ENCODE measurements at places on chromosomes 4 and X.

GRCh38 chrX:71210816-71211215 lies 12.2 kb upstream of the GJB1 start:
- no peak for DNase-seq

DNA sequence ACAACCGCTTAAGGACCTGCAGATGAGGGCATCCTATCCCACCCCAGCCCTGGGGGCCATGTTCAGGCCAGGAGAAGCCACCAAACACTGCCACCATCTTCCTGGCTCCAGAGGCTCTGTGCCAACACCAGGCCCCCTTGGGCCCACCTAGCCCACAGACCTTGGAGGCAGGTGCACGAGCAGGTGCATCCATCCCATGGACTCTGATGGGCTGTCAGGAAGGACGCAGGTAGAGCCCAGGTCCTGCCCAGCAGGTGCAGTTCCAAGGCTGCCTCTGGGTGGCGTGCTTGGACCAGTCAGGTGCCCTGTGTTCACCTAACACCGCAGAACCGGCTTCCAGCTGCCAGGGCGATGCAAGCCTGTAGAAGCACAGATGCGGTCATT lies 22.8 kb upstream of the PDE6B start:
- peak; percentile 82 for DNase-seq

DNA sequence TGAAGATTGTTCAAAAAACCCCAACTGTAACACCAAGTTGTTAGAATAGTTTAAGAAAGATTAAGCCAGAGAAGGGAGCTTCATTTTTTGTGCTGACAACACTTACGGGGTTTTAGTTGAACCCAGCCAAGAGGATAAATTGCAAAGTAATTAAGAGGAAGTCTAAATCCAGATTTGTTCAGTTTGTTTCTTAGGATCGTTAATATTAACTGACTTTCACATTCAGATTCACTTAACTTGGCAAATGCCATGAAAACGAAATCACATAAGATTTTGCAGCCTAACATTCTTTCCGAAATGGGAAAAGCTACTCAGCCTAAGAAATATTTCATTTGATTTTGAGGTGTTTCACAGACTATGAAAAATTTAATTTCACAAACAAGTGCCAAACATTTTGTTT lies 511.3 kb downstream of the TRIML1 start:
- DNase-seq = no peak

GRCh38 chrX:68417651-68418050 lies 15.6 kb downstream of the OPHN1 start:
- DNase-seq = no peak

DNA sequence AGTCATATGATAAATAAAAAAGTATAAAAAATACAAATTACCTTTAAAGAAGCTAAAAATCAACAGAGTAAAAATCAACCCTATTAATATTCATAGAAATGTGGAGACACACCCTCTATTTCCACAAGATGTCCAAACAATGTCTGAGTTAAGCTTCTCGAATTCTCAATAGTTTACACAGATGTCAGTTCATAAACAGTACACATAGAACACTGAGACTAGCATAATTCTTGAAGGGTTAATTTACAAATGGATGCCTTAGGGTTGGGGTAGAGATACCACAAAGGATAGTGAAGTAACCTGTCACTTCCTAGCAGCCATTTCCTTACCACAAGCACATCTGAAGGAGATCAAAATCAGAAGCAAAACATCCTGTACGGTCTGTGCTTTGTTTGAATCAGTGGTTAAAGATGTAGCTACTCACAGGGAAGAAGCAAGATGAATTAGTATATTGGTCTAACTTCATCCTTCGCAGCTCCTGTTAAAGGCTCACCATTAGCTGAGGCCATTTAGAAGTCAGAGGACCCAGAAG lies 2393.9 kb downstream of the ARAP2 start:
- no peak for DNase-seq

DNA sequence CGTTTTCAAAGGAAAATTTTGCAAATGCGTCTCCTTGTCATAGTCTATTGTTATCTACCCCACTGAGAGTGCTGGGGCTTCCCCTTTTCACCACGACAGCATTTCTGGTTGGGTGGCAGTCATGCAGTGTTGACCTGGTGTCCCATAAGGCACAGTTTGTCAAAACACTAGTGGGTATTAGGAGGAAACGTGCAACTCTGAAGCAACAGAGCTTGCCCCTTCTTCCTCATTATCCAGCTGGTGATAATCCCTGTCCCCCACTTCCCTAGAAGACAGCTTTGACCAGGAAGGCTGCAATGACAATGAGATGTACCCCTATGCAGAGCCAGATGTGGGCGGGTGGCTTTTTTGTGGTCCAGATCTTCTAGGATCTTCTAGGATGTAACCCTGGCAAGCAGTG lies 1.8 kb downstream of the TBC1D1 start:
- peak; percentile 58 for DNase-seq

GRCh38 chr4:87108142-87108546 lies 112.3 kb downstream of the KLHL8 start:
- no peak for DNase-seq

DNA sequence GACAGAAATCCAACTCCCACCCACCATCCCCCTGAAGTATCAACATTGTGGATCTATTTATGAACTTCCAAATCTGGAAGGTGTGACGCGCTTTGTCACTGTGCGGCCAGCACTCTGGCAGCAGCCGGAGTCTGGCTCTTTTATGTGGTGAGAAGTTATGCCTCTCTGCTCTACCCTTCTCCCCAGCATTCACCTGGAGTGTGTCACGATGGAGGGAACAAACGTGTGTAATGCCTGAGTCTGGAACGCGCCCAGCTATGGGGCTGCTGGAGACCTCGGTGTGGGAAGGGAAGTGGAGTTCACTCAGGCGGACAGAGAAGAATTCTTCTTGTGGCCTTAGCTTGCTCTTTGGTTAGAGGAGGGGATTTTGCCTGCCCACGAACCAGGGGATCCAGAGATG lies 222.1 kb upstream of the RPL34 start:
- no peak for DNase-seq

- peak; percentile 19 for DNase-seq
Measured at GRCh38 chr4:168421671-168422070, 58.6 kb downstream of the DDX60L start.

GRCh38 chr4:24094726-24095125 lies 204.9 kb upstream of the PPARGC1A start:
- no peak for DNase-seq
